ENCODE measurements at places on chromosomes 6 and 20. TPM values are rescaled to one million over a fixed set of nuclear protein-coding genes. Genes with fewer than 3 reads are reported as not detected.

ADGB gene
- total RNA-seq = not detected

DNA sequence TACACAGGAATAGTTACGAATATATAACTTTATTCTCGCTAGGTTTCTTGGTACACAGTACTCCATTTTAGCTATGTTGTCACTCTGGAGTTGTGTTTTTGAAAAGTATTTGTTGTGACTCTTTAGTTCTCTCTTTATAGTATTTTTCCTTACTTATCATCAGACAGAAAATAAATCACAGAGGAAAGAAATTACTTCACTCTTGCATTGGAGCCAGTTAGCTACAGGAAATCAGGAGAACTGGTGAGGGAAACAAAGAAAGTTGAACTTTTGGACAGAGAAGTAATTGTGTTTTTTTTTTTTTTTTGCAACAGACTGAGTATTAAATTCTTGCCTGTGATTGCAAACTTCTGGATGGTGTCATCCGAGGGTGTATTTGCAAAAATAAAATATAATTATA, 33.9 kb downstream of the DSE start:
- DNase-seq = no peak

KCNG1 gene
- total RNA-seq = 50.8 TPM

- no peak for DNase-seq
Observed at GRCh38 chr6:116363759-116364158, 7.0 kb upstream of the DSE start.

KCNK16 gene
- not detected for total RNA-seq

GRCh38 chr6:11427723-11428245, 109.8 kb upstream of the TMEM170B start:
- no peak for DNase-seq

- DNase-seq = no peak
Observed at GRCh38 chr20:37336369-37337207, 9.4 kb upstream of the SRC start.

SPATS1 gene
- not detected for total RNA-seq

- DNase-seq = no peak
Observed at GRCh38 chr20:35716330-35716729, 17.1 kb downstream of the ROMO1 start.

DNA sequence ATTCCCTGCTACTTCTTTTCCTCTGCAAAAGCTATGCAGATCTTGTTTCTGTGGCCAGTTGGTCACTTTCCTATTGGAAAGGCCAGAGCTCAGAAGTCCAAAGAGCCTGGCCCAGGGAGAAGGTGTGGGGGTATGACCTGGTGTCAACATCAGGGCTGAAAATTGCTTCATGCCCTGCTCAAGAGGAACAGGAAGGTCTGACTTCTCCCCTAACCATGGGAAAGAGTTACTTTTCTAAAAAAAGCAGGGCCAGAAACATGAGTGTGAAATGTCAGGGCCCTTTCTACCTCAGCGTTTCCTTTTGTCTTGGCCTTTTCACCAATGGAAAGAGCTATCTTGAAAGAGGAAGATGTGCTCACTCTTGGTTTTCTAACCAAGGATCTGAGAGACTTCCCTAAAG, 117.4 kb downstream of the MAFB start:
- no peak for DNase-seq

EBF4 gene
- 9.7 TPM for total RNA-seq

BCLAF1 gene
- total RNA-seq = 97.9 TPM

DNA sequence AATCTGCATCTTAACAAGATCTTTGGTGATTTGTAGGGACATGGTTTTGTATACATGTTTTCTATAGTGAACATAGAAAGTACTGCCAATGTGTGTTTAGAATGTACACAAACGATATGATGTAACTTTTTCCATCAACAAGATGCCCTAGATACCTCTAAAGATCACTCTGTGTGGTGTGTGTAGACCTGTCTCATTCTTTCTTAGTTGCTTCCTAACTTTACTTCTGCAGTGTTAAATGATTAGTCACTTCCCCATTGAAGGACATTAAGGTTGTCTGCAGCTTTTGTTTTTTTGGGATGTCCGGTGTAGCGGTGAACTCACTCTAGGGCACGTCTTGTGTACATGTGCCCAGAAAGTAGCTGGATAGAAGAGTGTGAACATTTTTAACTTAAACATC, 35.9 kb downstream of the CDYL start:
- DNase-seq = no peak

C4A gene
- total RNA-seq = 1.8 TPM

BPIFA1 gene
- not detected for total RNA-seq

DNA sequence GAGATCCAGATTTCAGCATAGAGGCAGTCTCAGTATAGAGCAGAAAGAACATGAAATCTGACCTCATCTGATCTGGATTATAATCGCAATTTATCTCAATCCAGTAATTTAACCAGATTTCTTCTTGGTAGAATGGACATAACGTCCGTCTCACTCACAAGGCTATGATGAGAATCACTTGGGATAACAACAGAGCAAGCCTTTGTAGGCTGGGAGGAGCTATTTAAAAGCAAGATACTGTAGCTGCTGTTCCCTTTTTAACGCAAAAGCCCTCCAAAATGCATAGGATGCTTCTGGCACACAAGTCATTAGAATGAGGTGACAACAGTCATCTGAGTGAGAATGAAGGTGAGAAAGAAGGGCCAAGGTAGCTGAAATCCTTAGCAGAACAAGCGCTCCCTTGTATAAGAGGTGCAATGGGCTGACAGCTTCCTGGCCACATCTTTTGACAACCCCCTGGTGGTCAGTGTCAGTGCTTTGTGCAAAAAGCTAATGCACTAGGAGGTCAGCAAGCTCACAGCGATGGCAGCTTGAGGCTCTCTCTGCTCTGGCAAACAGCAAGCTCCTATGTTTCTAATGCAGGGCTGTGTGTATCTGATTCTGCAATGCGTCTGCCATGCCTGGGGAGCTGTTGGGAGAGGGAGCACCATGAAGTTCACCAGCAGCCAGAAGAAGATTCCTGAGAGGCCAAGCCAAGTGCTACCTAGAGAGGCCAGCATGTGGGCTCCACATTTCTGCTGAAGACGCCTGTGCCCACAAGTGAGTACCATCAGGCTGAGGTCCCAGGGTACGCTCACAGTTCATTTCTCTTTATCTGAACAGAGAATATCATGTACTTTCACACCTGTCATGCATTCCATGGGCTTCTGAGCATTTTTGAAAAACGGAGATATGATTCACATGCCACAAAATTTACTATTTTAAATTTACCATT, 16.2 kb downstream of the METTL24 start:
- no peak for DNase-seq

DNA sequence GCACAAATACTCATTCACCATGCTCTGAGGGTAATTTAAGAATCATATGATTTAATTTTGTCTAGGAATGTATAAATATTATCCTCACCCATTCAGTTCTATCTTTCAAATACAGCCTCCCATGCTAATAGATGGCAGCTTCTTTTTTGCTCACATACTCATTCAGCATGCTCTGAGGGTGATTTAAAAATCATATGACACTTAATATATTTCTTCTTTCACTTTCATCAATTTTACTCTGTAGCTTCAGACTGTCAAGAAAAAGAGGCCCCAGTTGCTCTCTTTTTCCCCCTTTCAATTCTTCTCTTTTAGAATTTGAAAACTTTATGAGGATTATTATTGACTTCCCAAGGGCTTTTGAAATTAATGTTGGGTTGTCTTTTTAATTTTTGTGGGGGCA, 161.7 kb upstream of the LAMP5 start:
- no peak for DNase-seq

DNA sequence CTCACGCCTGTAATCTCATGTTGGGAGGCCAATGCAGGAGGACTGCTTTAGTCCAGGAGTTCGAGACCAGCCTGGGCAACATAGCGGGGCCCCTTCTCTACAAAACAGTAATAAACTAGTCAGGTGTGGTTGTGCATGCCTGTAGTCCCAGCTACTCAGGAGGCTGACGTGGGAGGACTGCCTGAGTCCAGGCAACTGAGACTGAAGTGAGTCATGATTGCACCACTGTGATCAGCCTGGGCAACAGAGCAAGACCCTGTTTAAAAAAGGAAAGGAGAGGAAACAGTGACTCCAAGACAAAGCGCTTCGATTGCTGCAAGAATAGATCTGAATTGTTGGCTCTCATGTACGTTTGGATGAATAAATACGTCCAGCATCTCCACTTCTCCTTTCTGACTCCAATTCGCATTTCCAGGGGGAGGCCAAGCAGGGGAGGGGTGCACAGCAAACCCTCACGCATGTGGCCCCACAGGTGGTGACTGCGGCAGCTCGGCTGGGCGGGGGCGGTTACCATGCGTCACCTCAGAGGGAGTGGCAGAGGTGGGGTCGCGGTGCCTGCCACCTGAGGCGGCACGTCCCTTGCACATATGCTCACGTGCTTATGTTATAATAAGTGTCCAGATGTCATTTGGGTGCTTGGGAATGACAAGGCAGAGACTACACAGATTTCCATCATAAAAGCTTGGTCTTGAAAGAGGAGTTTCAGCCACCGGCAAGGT, 95.1 kb upstream of the MPC1 start:
- no peak for DNase-seq

GRCh38 chr6:132133736-132134445, 182.7 kb upstream of the CCN2 start:
- no peak for DNase-seq

PSMB8 gene
- total RNA-seq = 84.1 TPM

- no peak for DNase-seq
Observed at GRCh38 chr6:106995640-106996039, 21.1 kb upstream of the CD24 start.

SNAI1 gene
- not detected for total RNA-seq

C6orf89 gene
- 31.4 TPM for total RNA-seq

FNDC11 gene
- total RNA-seq = 1.1 TPM

KIF25 gene
- total RNA-seq = not detected
